Stimulated activated CD4-positive, alpha-beta T cell treated with anti-CD3 and anti-CD28 coated beads, TNF-alpha, amount 100 ng/mL, for 1 hour (primary cell): ENCODE measurements at places on chromosomes 1 and 21.

- no peak for DNase-seq
These were observed 85.6 kb upstream of the ARHGEF16 start for GRCh38 chr1:3368711-3369445.

DNA sequence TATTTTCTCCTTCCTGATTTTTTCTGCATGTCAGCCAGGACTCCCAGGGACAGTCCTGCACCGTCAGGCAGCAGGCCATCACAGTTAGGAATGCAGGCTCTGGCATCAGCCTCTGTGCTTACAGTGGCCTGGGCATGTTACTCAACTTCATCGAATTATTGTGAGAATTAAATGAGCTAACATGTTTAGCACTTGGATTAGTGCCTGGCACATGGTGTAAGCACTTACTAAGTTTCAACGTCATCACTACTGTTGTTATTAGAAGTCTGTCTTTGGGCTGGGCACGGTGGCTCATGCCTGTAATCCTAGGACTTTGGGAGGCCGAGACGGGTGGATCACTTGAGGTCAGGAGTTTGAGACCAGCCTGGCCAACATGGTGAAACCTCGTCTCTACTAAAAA is 45.1 kb downstream of the SCCPDH start:
- no peak for DNase-seq

GRCh38 chr1:109667452-109668122 is at the start of gene GSTM2:
Gene GSTM2, plus strand, starts transcription at chr1:109668057. Its CDS starts 59 bp downstream, at chr1:109668116.
- peak; percentile 69 for DNase-seq

GRCh38 chr21:32320726-32321125 is 22.1 kb downstream of the MRAP start:
- no peak for DNase-seq

DNA sequence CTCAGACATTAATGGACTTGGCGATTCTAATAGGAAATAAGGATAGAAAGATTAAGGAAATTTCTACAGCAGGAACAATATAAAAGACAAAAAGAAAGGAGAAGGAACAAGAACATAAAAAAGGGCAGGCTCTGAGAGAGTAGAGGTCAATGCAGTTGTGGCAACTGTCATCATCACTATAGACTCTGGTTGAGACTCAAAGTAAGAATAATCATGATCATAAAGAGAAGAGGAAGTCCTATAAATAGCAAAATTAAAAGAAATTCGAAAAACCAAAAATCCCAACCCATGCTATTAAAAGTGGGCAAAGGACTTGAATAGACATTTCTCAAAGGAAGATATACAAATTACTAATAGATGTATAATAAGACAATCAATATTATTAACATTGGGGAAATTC is 14.4 kb upstream of the XCL1 start:
- DNase-seq = no peak

DNA sequence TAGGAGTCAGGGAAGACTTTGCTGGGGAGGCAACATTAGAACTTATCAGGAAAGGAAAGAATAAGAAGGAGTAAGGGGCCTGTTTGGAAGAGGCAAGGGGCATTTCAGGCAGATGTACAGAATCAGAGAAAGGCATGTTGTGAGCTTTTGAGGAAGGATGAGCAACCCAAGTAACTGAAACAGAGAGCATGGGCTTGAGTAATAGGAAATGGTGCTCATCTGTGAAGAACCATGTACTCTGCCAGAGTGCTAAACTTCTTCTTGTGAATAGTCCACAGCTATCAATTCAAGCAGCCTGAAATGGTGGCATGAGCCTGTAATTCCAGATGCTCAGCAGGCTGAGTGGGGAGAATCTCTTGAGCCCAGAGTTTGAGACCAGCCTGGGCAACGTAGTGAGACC is 19.2 kb upstream of the PIGK start:
- DNase-seq = no peak

DNA sequence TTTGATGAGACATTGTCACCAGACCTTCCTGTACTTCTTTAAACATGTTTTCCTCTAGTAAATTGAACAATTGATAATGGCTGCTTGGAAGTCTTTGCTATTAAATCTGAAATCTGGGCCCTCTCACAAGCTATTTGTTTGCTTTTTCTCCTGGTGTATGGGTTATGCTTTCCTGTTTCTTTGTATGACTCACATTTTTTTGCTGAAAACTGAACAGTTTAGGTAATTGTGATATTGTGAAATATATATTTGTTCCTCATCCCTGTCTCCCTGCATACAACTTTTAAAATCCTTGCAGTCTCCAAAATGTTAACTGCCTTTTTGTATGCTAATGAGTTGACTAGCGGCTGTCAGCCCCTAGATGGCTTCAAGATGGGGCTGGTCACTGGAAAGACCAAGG is 61.6 kb downstream of the MAP3K21 start:
- no peak for DNase-seq

- DNase-seq = no peak
These were observed 49.9 kb downstream of the UMODL1 start for GRCh38 chr21:42120903-42121535.

- no peak for DNase-seq
These were observed 29.1 kb upstream of the FMO3 start for GRCh38 chr1:171061425-171062143.

DNA sequence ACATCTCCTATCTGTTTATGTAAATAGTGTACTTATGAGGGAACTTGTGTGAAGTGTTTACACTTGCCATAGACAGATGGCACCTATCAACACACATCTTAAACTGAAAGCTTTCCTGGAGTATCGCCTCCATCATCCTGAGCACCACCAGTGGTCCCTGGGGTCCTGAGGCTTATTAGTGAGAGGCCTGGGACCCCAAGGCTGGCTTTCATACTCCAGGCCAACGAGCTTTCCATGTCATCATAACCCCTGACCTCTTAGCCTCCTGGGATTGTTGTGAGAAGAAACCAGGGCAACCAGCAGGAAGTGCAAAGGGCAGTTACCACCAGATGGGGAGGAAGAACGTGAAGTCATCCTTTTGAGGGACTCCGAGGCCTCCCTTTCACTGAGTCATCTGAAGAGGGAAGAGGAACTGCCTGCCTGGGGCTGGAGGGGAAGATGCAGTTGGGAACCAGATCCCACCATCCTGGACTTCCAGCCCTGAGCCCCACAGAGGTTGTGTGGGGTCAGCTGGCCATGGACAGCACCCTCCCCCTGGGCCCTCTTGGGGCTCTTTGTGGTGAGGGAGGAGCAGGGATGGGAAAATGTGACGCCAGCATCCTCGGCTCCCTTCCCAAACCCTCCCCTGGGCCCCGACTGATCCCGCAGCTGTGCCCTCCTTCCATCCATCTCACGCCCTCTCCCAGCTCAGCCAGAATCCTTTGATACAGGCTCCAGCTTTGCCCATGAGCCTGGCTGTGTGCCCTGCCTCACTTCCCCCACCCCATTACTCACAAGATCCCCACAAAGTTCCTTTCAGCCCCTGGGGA is 5.8 kb downstream of the INKA2 start:
- no peak for DNase-seq
